Ovary (tissue), 10 donors: ENCODE measurements at places on chromosomes 12 and 14. TPM values are rescaled to one million over a fixed set of nuclear protein-coding genes. Genes with fewer than 3 reads are reported as not detected.

GRCh38 chr14:103928011-103928890, at the start of gene TDRD9:
TSS of gene TDRD9 (plus strand) at chr14:103928456. CDS start at chr14:103928510, 54 bp downstream.
- no peaks in the 10 kb centered on the region for H3K4me1 ChIP-seq
- no peak within 1 kb of the TSS for H3K27ac ChIP-seq
- H3K36me3 ChIP-seq, result no peaks in the 10 kb centered on the region
- H3K27me3 ChIP-seq, result no peaks in the 10 kb centered on the region
- DNase-seq, result no peak

DNA sequence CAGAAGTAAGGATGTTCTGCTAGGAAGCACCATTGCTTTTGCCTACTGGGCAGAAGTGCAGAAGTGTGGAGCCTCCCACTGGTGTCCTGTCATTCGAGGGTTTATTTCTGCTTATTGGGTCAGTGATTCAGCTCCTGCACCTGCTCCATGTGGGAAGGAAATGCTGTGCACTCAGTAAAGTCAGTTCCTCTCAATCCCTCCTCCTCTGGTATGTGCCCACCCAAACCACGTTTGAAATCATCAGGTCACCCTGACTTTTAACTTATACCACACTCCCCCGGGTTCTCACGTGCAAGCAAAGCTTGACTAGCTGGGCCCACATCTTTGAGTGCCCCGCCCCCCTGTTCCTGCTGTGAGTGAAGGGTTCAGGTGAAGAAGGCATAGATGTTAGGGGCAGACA, 223.7 kb downstream of the CHST11 start:
- no peak overlapping the region for H3K27ac ChIP-seq
- H3K4me1 ChIP-seq, result no peaks in the 10 kb centered on the region
- no peaks in the 10 kb centered on the region for H3K27me3 ChIP-seq
- no peaks in the 10 kb centered on the region for H3K36me3 ChIP-seq

DNA sequence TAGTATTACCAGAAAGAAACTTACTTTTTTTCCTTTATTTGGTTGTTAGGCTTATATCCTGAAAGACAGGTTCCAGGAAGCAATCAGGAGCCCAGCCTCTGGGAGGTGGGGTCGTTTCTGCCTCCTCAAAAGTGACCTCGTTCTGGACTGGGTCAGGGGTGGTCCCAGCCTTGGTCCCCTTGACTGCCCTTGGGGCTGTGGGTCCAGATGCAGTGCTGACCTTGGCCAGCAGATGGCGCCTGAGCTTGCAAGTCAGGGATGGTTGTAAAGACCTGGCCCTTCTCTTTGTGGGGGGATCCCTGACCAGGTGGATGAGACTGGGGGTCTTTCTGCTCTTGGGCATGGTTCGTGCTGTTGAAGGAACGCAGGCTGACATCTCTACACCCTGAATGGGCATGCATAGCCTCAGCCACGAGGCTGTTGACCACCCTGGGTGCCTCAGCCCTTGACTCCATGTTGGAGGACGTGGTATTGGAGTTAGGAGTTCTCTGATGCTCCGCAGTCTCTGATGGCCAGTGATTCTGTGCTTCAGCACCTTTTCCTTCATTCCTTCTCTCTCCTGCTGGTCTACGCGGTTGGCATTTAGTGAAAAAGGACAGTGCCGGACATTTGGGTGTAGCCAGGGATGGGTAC, 62.4 kb downstream of the ADCK1 start:
- no peaks in the 10 kb centered on the region for H3K27me3 ChIP-seq
- H3K36me3 ChIP-seq, result no peaks in the 10 kb centered on the region
- H3K27ac ChIP-seq, result no peak overlapping the region

- H3K4me1 ChIP-seq, result no peaks in the 10 kb centered on the region
- H3K27me3 ChIP-seq, result no peaks in the 10 kb centered on the region
- H3K36me3 ChIP-seq, result no peaks in the 10 kb centered on the region
- H3K4me3 ChIP-seq, result no peak overlapping the region
- DNase-seq, result no peak
Observed at GRCh38 chr12:68389305-68389704, 57.1 kb upstream of the MDM1 start.

B3GNT4 gene
- 0.42 TPM for polyA plus RNA-seq
